ENCODE measurements at places on chromosomes 16 and 17.

DNA sequence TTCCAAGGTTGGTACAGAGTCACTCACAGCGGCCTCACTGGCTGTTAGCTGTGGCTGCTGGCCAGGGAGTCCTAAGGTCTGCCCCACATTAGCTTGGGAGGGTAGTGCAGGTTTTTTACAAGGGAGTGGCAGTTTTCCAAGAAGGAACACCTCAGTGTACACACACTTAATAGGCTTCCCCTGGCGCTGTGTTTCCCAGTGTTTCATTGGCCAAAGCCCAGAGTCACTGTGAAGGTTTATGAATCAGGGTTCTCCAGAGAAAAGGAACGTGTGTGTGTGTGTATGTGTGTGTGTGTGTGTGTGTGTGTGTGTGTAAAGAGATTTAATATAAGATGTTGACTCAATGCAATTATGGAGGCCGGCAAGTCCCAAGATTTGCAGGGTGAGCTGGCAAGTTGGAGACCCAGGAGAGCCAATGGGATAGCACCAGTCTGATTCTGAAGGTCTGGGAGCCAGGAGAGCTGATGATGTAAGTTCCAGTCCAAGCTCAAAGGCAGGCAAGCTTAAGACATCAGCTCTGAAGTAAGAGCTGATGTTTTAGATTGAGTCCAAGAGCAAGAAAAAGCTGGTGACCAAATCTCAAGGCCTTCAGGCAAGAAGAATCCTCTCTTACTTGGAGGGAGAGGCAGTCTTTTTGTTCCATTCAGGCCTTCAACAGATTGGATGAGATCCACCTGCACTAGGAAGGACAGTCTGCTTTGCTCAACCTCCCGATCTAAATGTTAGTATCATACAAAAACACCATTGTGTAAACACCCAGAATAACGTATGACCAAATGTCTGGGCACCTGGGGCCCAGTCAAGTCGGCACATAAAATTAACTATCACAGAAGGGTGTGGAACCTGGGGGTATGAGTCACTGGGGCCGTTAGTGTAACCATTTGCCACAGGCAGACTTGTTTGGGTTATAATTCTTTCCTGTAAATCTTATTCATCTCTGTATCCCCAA lies 206.8 kb downstream of the PRKCA start:
- DNase-seq: peak; percentile 96

DNA sequence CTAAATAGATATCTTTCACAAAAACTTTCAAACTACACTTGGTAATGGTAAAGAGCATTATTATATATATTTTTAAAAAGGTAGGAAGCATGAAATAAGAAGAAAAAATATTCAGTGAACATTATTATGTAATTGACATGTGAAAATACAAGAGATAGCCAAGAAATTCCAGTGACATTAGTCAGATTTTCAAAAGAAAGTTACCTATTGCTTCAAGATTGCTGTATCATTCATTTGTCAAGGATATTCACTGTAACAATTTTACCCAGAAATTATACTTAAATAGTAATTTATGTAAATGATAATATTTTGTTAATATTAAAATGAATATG lies 350.2 kb downstream of the KIF2B start:
- no peak for DNase-seq

- peak; percentile 46 for DNase-seq
These were observed 41.7 kb downstream of the CREBBP start for GRCh38 chr16:3838600-3839401.

DNA sequence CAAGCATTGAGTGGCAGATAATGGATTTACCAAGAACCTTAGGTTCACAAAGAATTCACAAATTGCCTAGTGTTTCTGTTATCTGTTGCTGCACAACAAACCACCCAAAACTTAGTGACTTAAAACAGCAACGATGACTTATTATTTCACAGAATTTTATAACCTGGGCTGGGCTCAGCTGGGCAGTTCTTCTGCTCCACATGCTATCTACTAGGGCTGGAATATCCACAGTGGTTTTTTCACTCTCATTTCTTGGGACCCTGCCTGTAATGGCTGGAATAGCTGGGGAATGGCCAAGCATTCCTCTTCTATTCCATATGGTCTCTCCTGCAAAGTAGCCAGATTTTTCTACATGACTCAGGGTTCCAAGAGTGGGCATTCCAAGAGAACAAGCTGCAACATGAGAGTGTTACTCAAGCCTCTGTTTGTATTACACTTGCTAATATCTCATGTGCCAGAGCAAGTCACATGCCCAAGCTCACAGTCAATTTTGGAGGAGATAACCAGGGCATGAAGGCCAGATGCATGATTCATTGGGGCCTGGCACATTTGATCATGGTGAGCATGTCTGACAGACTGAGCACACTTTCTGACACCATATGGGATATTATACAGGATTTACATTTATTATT lies 4.9 kb upstream of the PSMD7 start:
- DNase-seq: no peak

DNA sequence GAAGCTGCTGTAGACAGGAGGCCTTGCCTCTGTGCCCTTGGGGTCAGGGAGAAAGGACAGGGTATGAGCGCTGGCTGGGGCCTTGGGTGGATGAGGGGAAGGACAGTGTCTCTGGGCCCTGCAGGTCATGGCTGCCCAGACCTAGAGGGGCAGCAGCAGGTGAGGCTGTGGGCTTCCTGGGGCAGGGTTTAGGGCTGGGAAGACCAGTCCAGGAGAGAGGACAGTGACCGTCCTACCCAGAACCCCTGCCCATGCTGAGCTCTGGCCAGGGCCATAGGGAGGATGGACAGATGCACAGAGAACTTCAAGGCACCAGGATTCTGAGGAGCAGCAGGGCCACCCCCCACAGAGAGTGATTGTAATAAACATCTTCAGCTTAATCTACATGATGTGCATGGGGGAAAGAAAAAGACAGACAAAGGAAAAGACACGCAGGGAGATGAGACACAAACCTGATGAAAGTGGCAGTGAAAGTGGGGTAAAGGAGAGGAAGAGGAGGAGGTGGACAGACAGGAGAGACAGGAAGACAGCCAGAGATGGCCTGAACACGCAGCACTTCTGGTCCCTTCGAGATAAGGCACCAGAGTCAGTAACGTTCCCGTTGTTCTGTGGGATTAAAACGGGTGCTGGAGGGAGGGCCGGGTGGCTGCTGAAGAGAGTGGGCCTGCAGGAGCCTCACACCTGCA lies 17.5 kb downstream of the FLOT2 start:
- DNase-seq: no peak

DNA sequence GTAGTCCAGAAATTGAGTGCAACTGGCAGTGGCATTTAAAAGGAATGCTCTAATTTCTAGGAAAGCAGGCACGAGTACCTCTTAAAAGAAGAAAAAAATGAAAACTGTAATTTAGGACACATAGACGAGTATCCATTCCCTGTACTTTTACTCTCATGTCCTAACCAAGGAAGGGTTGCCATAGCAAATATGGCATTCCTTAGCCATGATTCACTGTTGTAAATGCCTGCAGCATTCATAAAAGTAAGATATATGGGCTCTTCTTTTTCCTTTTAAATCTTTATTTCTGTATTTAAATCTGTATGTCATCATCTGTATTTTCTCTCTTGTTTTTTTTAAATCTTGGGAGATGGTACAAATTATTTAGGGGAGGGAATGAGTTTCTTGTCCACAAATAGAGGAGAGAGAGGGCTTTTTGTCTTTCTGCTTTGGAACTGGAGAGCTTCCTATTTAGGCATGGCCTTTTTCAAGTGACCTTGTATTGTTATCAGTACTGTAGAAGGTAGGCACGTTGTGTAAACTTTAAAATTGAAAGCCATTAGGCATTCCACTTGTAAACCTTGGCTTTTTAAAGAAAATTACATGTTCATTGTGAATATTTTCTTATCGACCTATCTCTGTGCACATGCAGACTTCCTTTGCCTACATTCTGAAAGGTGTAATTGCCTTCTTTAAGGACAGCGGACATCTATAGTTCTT lies 50.0 kb downstream of the TENT4B start:
- peak; percentile 93 for DNase-seq

DNA sequence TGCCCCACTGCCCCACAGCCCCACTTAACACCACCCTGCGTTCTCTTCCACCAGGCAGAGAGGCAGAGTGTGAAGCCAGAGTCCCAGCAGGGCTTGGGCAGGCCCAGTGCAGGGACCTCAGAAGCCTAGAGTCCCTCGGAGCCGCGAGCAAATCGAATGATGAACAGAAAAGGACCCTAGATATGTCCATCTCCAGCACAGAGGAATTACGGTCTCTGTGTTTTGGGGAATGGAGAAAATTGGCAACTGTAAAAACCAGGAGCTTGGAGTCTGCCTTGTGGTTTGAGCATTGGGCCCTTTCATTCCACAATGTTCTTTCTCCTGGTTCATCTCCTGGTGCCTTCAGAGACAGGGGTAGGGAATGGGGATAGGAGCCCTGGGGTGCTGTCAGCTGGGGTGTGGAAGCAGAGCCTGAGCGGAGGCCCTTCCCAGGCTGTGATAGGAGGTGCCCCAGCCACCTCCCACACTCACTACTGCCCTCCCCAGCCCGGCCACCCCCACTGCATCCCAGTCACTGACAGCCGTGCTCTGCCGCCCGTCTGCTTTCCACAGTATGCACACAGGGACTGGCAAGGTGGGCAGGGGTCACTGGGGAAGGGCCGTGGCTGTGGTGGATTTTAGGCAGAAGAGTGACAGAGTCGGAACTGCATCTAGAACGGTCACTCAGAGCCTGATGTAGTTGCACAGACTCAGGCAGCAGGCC lies 26.7 kb downstream of the TBX4 start:
- no peak for DNase-seq

GRCh38 chr16:48613061-48613957 lies 3.3 kb upstream of the N4BP1 start:
- DNase-seq: peak; percentile 69

DNA sequence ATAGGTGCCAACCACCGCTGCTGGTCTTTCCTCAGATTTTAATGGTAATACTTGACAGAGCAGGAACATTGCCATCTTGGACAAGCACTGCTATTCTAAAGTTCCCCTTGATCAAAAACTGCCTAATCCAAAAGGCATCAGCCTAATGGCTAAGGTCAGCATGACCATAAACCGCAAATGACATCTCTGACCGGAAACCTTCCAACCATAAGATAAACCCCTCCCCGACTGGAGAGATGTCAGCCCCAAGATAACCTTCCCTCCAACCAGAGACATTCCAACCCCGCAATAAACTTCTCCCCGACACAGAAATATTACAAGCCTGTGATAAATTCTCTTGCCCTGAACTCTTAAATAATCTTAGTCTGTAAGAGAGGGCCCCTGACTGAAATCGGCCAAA lies 7.4 kb upstream of the DHX40 start:
- DNase-seq: no peak

DNA sequence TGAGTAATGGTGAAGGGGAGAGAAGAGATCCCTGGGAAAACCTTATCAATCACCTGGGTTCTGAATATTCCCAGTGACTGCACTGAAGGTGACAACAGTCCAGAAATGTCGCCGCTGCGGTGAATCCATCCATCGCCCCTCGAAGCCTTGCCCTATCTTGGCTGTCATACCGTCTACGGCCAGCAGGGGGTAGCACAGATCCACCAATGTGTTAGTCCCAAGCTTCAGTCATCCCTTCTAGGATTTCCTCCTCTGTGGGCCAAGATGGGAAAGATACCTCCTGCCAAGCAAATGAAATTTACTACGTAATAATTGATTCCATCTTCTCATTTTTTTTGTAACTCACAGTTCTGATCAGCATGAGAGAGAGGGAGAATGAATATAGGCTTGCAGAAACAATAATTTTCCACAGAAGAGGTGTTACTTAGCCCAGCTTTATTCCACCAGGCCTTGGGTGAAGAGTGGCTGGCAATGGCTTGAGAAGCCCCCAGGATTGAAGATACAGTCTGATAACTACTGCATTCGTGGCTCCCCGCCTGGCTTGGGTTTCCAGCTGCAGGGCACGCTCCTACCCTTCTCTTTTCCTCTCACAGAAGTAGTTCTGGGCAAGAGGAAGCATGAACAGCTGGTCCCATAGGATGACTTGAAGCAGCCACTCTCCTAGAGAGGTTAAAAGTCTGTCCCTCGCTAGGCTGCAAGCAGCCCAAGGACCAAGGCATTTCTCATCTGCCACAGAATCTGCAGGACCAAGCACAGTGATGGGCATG lies 2.6 kb upstream of the FMNL1 start:
- DNase-seq: peak; percentile 74

GRCh38 chr16:22933173-22933572 lies 119.2 kb downstream of the HS3ST2 start:
- DNase-seq: no peak

DNA sequence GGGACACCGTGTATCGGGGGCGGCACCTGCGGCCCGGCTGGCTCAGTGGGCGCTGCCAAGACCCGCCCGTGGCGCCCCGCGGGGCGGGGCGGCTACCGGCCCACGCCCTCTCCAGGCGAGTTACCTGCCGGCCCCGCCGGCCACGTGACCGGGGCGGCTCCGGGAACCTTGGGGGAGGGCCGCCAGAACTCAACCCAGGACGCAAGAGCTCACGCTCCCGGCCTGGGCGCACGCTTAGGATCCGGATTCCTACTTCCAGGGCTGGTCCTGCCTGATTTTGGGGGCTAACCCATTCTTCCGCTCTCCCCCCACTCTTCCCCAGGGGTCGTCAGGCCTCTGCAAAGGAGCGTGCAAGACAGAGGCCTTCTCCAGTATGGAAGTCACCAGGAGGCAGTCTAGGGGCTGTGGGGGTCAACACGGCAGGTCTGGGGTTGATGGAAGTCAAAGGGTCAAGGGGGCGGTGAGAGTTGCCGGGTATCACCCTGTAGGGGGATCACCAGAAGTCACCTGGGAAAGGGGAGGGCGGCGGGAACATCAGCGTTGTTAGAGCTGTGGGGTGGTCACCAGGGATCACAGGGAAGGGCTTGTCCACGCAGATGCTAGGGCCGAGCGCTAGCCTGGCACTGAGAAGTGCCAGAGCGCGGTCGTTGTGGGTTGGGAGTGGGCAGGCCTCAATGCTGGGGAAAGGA lies 354 bp upstream of the ESRP2 start:
- no peak for DNase-seq

- DNase-seq: peak; percentile 48
These were observed 6.0 kb upstream of the TNFRSF13B start for GRCh38 chr17:16977932-16978331.

DNA sequence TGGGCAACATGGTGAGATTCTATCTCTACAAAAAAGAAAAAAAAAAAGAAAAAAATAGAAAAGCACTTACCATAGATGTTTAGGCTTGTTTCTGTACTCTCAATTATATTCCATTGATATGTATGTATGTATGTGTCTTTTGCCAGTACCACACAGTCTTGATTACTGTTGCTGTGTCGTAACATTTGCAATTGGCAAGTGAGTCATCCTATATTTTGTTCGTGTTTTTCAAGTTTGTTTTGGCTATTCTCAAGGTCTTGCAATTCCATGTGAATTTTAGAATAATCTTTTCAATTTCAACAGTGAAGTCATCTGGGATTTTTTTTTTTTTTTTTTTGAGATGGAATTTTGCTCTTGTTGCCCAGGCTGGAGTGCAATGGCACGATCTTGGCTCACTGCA lies 19.3 kb downstream of the SPECC1 start:
- peak; percentile 21 for DNase-seq

- no peak for DNase-seq
These were observed 120.5 kb downstream of the CCT6B start for GRCh38 chr17:34840750-34841149.

DNA sequence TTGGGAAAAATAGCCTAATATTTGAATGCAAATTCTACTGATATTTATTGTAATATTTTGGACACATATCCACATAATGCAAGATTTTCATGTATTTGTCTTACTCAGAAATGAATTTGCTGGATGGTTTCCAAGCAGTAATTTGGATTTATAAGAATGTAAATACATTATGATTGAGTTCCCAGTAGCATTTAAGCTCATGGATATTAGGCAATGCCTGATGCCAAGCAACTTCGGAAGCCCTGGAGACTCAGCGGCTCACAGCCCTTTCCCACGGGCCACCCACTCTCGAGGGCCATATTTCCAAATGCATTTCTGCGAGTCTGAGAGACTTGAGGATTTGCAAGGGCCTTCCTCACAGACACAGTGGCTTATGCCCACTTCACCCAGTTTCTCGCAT lies 62.1 kb upstream of the MYOCD start:
- peak; percentile 81 for DNase-seq
